ENCODE measurements at places on chromosomes 6 and 20.

GRCh38 chr6:33323623-33323948 lies 6.0 kb upstream of the ZBTB22 start:
- DNase-seq = no peak

DNA sequence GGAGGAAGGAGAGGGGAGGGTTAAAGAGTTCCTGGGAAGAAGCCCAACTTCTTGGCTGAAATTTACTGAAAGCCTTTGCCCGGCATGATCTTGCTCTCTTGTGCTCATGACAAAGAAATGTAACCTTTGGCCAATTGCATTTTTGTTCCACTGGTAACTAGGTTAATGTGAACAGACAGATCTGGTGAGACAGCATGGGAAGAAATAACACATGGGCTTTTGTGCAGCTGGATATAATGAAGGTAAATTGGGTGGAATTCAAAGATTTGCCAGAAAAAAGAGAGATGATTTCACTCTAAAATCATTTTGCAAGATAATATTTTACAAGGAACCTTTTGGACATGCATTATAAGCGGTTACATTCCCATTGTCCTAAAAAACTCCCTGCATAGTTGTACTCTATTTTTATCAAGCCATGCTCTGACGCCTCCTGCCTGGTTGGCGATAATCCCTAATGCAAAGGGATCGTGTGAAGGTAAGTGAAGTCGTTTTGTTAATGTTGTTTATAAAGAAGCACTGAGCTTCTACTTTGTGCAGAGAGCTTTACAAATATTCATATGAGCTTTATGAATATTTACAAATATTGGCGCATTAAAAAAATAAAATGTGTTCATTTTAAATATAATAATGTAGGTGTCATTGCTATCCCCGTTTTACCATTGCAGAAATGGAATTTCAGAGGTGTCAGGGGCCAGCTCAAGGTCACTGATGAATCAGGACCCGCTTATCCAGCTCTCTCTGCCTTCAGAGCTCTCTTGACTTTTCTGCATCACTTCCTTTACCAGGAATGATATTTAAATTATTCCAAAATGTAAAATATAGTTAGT lies 161.3 kb upstream of the AGPAT4 start:
- no peak for DNase-seq

DNA sequence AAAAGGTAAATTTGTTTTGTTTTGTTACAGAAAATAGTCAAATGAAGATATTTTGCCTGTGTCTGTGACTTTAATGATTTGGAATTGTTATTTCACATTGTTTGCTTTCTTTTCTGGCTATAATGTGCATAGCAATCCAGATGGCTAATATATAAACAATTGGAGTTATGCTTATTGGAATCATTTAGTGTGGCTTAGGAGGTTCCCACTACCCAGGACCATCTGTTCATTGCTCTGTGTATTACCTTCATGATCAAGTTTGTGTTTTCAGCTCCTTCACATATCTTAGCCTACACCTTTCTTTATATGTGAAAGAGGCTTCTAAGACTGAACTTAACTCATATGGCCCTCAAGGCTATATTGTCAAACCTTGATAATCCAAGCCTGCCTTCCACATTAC lies 232.9 kb downstream of the BCKDHB start:
- no peak for DNase-seq

GRCh38 chr6:5416250-5416649 lies 154.9 kb downstream of the FARS2 start:
- DNase-seq = no peak

DNA sequence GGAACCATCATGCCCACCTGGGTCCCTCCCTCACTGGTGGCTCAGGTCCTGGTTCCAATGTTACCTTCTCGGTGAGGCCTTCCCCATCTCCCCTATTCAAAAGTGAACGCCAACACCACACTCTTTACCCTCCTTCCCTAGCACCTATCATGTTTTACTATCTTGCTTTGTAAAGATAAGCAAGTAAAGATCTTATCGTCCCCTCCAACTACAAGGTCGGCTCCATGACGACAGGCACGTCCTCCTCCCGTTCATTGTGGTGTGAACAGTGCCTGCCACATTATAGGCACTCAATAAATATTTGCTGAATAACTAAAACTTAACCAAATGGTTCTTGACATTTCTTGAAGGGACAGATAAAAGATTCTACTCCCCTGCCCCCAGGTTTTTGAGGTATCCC lies 147.1 kb downstream of the PREX1 start:
- DNase-seq = no peak

GRCh38 chr6:33168284-33168601 lies 24.0 kb downstream of the COL11A2 start:
- no peak for DNase-seq

DNA sequence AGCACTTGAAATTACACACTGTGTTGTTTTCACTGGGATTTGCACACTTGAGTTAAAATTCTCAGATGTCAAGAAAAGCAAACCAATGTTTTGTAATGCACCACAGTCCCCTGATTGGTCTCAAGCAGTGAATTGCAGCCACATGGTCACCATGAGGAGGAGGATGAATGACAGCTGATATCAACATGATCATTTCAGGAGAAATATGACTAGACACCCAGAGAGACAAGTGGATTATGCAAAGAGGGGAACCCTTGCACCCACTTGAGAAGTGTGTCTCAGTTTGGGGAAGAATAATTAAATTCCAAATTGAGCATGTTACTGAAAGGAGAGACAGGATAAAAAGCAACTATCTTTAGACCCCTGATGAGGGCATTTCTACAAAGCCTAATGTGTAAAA lies 69.3 kb downstream of the UST start:
- no peak for DNase-seq

DNA sequence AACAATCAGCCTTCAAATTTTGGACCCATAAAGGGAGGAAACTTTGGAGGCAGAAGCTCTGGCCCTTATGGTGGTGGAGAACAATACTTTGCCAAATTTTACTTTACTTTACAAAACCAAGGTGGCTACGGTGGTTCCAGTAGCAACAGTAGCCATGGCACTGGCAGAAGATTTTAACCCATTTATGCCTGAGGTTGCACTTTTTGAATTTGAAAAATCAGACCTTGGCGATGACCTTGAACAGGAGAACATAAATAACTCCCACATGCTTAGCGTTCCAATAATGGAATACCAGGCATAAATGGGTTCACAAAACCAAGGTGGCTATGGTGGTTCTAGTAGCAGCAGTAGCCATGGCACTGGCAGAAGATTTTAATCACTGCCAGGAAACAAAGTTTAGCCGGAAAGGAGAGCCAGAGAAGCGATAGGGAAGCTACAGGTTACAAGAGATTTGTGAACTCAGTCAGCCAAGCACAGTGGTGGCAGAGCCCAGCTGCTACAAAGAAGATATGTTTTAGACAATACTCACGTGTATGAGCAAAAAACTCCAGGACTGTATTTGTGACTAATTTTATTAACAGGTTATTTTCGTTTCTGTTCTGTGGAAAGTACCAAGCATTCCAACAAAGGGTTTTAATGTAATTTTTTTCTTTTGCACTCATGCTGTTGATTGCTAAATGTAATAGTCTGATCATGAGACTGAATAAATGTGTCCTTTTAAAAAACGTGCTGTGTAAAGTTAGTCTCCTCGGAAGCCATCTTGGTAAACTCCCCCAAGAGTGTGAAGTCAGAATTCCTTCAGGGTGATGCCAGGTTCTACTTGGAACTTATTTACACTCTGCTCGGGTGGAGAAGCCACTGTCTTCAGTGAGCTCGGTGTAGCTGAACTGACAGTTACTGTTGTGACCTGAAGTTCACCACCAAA lies 6.7 kb downstream of the SFT2D1 start:
- no peak for DNase-seq

GRCh38 chr20:15242773-15243172 lies 905.4 kb upstream of the FLRT3 start:
- no peak for DNase-seq

- no peak for DNase-seq
Observed at GRCh38 chr20:31713312-31714273, 9.1 kb downstream of the BCL2L1 start.

- no peak for DNase-seq
Observed at GRCh38 chr20:5046656-5047339, 45.5 kb upstream of the SLC23A2 start.

DNA sequence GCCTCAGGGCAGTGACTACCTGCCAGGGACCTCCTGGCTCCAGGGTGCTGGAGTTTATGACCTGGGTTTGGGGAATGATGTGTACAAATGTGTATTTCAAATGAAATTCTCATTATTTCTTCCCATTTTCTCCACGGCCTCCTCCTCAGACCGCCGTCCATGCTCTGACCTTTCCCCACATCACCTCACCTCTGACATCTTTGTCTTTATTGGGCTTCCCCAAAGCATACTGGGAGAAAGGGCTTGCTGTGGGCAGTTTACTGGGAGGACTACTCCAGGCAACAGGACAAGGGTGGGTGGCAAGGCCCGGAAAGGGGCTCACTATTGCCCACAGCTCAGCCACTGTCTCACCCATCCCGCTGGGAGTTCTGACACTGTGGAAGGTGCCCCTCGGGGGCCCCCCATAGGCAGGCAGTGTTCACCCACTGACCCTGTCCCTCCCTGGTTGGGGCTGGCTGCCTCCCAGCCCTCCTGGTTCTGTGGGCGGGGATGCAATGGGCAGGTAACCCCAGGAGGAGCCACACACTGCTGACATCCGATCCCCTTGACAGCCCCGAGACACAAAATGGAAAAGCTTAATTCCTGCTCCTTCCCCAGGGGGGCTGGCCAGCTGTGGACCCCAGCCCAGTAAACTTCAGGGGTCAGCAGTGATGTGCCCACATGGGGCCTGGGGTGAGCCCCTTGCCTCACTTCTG lies 39.8 kb upstream of the CST7 start:
- DNase-seq = no peak

GRCh38 chr6:87907521-87907920 lies 140.1 kb upstream of the SPACA1 start:
- DNase-seq = no peak

DNA sequence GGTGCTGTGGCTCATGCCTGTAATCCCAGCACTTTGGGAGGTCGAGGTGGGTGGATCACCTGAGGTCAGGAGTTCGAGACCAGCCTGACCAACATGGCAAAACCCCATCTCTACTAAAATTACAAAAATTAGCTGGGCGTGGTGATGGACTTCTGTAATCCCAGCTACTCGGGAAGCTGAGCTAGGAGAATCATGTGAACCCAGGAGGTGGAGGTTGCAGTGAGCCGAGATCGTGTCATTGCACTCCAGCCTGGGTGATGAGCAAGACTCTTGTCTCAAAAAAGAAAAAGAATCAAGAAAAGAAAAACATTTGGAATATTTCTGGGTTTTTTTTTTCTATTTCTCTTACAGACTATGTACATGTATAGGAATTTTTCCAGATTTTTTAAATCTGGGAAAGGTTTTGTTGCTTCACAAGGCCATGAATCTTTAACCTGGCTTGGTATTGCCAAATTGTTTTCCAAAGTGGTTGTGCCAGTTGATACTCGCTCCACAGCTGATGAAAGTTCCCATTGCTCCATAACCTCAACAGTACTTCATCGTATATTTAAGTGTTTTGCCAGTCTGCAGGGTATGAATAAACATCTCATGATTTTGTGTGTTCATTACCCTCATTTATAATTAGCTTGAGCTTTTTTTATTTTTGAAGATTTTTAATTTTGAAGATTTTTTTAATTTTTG lies 33.5 kb downstream of the RNF217 start:
- DNase-seq = no peak

DNA sequence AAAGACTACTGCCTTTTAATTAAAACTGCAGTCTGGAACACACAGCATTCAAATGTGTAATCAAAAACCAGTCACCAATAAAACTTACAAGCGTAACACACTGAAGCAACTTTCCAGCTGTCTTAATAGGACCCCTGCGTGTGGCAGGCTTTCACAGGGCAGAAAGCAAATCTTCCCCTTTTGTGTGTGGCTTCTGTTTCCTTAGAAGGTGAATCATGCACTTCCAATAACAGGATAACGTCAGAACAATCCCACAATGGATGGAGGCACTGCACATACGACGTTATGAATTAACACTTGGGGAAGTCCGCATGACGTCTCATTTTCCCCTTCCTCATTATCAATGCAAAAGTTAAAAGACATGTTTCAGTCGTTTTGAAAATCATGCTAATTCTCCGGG lies 44.8 kb downstream of the INSM1 start:
- DNase-seq = no peak

- DNase-seq = no peak
Observed at GRCh38 chr6:153729189-153729588, 309.9 kb upstream of the OPRM1 start.

DNA sequence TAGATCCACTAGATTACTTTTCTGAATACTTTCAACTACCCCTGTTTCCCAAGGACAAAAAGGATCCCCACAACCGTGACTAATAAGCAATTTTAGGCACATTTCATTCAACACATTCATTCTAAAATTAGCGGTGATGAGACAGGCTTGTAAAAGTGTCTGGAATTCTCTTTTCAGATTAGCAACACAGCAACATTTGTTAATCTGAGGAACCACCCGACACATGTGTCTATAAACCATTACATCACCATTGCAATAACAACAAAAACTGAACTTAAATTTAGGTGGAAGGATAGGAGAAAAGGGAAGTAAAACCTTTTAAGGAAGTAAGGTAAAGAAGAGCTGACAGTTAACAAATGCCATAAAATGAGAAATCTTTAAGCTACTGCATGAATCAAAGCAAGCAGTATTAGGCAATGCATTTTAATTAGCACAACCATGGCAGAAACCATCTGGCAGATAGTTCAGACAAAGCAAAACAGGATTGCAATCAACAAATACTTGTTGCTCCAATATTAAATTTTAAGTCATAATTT lies 49.1 kb downstream of the MAP3K7 start:
- DNase-seq = no peak

DNA sequence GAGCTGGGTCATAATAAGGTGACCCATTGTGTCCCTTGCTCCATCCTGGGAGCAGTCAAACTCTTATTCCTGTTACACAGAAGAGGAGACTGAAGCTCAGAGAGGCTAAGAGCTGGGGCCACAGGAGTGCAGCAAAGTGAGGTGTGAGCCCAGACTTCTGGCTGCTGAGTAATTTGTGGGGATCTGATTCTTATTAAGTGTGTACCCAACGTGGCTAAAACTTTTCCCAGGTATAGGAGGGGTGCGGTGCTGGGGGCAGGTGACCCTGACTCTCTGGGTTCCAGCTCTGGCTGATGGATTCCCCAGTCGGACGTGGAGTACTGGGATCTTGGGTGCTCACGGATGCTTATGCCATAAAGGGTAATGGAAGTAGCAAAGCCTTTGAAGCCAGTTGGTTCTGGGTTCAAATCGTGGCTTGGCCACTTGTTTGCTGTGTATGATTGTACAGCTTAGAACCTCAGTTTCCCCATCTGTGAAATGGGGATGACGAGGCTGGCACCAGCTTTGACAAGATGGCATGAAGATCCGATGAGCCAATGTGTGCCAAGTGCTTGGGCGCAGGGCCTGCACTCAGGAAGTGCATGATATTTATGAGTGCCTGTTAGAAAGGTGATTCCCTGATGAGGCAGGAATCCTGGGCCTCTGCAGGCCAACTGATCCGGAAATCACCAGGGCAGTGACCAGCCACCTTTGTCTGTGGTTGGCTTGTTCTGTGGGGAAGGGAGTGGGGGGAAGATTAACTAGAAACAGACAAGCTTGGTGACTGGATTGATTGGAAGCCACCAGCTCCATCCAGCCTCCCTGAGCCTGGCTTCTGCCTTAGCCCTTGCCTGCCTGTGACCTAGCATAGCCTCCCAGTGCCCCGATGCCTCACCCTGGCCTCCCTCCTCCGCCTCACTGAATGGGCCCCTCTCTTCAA lies 6.0 kb downstream of the SRC start:
- DNase-seq = no peak
